Thymus (tissue), 14 donors: ENCODE measurements at places on chromosomes 3 and 15. TPM values are rescaled to one million over a fixed set of nuclear protein-coding genes. Genes with fewer than 3 reads are reported as not detected.

TRPM1 gene
- polyA plus RNA-seq: 0.02 TPM

FBLN2 gene
- polyA plus RNA-seq: 12.2 TPM

DNA sequence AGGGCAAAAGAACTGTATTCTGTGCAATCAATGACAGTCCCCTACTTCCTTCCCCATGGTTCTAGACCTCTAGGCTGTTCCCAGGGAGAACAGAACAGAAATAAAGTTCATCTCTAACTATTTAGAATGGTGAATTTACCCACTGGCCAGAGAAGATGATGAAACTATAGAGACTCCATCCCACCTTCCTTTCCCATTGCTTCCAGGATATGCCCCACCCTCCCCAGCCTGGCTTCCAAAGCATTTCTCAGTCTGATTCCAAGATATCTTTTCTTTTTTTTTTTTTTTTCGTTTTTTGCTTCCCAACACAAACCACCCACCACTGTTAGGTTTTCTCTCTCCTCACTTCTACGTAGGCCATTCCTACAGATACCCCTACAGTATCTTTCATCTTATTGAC lies 25.1 kb upstream of the SMAD3 start:
- H3K27me3 ChIP-seq: no peaks in the 10 kb centered on the region
- peaks cover 16% of the 10 kb centered on the region for H3K4me1 ChIP-seq
- no peaks in the 10 kb centered on the region for H3K36me3 ChIP-seq
- no peak overlapping the region for H3K4me3 ChIP-seq
- no peak for DNase-seq
- no peak overlapping the region for H3K27ac ChIP-seq

DNA sequence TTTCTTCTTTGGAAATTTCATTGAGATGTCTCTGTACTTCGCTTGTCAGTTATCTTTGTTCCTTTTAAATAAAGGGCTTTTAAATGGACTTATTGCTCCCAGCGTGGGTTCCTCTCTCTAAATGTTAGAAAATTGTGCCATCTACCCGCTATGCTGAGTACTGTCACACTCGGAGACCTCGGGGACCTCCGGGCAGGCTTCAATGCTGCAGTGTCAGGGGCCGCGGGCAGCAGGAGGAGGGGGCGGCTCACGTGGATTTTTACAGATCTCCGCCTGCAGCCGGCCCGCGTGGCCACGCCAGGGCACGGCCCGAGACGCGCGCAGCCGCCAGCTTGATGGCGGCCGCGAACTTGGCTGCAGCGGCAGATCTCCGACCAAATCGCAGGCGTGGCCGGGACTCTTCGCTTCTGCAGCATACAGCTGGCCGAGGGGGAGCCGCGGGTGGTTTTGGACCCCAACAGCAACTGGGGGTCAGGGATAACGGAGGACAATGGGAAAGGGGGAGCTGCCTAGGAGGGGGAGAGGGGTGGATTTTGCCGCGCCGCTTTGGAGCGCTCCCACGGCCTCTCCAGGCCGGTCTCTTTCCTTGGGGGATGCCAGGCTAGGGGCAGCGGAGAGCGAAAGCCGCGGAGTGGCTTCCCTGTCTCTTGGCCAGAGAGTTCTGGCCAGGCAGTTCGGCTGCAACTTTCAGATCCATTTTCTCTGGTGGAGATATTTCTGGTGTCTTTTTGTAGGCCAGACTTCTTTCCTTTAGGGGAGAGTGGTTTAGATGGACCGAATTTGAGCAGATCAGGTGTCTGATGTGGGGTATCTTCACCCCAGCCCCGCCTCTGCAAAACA lies 15.3 kb downstream of the NR2F2 start:
- DNase-seq: no peak
- no peaks in the 10 kb centered on the region for H3K36me3 ChIP-seq
- H3K27me3 ChIP-seq: peaks cover 99% of the 10 kb centered on the region
- no peak overlapping the region for H3K27ac ChIP-seq

DNA sequence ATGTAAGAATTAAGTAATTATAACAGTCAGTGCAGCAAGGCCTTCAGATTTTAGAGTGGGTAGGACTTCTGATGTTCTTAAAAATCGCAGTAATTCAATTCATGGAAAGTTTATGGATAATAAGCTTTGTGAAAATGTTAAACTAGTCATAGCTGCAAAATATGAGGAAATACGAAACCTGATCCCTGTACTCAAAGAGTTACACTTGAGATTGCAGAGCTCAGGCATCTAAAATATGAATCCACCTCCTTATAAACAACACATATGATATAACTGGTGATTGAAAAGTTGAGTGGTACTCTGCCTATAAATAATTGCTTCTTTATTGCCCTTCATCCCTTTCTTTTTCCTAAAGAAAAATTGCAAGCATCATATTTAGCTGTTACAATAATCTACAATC lies 473.3 kb downstream of the OTOL1 start:
- no peaks in the 10 kb centered on the region for H3K4me1 ChIP-seq
- H3K4me3 ChIP-seq: no peak overlapping the region
- H3K27me3 ChIP-seq: no peaks in the 10 kb centered on the region
- H3K27ac ChIP-seq: no peak overlapping the region
- H3K36me3 ChIP-seq: no peaks in the 10 kb centered on the region

DNA sequence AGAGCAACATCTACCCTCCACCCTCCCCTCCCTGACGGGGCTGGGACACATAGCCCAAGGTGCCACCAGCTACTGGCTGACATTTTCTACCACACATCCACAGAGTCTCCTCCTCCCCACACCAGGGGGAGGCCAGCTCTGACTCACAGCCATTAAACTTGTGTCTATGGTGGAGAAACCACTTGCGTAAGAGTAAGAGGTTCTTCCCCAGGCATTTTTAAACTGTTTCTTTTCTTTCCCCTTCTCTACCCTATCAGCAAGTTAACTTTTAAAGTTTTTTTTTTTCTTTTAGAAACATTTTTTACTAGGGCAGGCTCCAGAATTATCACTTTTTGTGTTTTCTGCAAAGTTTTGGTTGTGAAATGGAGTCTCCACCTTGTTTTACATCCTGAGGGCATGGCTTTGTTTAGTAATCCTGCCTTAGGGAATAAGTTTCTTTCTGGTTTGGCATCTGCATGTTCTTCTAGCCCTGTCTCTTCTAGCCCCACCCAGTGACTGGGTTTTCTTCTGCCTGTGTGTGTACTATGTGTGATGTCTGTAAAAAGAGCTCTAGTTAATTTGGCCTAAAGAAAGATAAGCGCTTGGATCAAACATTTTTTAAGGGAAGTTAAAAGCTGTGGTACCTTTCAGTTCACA lies 148.8 kb upstream of the GADL1 start:
- no peak for DNase-seq
- H3K27me3 ChIP-seq: no peaks in the 10 kb centered on the region
- H3K27ac ChIP-seq: no peak overlapping the region
- no peaks in the 10 kb centered on the region for H3K4me1 ChIP-seq
- H3K36me3 ChIP-seq: no peaks in the 10 kb centered on the region
- H3K4me3 ChIP-seq: no peak overlapping the region
